Right renal pelvis (tissue), 4 donors: ENCODE measurements at places on chromosomes 7 and 10. TPM values are rescaled to one million over a fixed set of nuclear protein-coding genes. Genes with fewer than 3 reads are reported as not detected.

Gene CYP17A1
- polyA plus RNA-seq, result 0.62 TPM

Gene TRPV5
- polyA plus RNA-seq, result 0.90 TPM

Gene CYTH3
- polyA plus RNA-seq, result 37.3 TPM

Gene TRIM73
- 2.9 TPM for polyA plus RNA-seq

Gene MCM10
- 9.9 TPM for polyA plus RNA-seq

Gene ADCY1
- polyA plus RNA-seq, result 3.1 TPM

Gene SUV39H2
- 24.2 TPM for polyA plus RNA-seq

Gene PPP1R9A
- polyA plus RNA-seq, result 27.1 TPM

Gene HMX2
- 2.9 TPM for polyA plus RNA-seq

Gene ATP5MK
- 267 TPM for polyA plus RNA-seq

Gene JAKMIP3
- 0.09 TPM for polyA plus RNA-seq

Gene DMBT1
- 0.03 TPM for polyA plus RNA-seq

Gene PON2
- polyA plus RNA-seq, result 123 TPM

Gene IGFBP1
- 0.74 TPM for polyA plus RNA-seq

Gene SLC13A4
- polyA plus RNA-seq, result 1.8 TPM

Gene THSD7A
- polyA plus RNA-seq, result 84.2 TPM

Gene HGF
- polyA plus RNA-seq, result 3.9 TPM

Gene STN1
- polyA plus RNA-seq, result 24.8 TPM

Gene HEPACAM2
- polyA plus RNA-seq, result 5.1 TPM

Gene ITPRIP
- 11.3 TPM for polyA plus RNA-seq

Gene ITPRID1
- polyA plus RNA-seq, result not detected

Gene MUC3A
- 0.24 TPM for polyA plus RNA-seq

Gene SEMA3D
- 45.6 TPM for polyA plus RNA-seq

Gene GNGT1
- polyA plus RNA-seq, result 0.11 TPM

Gene CISD1
- polyA plus RNA-seq, result 62.1 TPM

Gene MEOX2
- polyA plus RNA-seq, result 4.5 TPM

Gene ENO4
- 2.6 TPM for polyA plus RNA-seq

Gene AVL9
- polyA plus RNA-seq, result 30.3 TPM

Gene MKI67
- polyA plus RNA-seq, result 46.6 TPM

Gene SUN3
- polyA plus RNA-seq, result 0.44 TPM

Gene NPC1L1
- 2.9 TPM for polyA plus RNA-seq
